Cardiac muscle cell (in vitro differentiated cells and primary cell): ENCODE measurements at places on chromosomes 11 and 22. TPM values are rescaled to one million over a fixed set of nuclear protein-coding genes. Genes with fewer than 3 reads are reported as not detected.

The NXPE4 gene
- total RNA-seq, result not detected in 2 replicates

GRCh38 chr11:1571760-1572196, 293 bp downstream of the DUSP8 start:
- DNase-seq, result no peak

DNA sequence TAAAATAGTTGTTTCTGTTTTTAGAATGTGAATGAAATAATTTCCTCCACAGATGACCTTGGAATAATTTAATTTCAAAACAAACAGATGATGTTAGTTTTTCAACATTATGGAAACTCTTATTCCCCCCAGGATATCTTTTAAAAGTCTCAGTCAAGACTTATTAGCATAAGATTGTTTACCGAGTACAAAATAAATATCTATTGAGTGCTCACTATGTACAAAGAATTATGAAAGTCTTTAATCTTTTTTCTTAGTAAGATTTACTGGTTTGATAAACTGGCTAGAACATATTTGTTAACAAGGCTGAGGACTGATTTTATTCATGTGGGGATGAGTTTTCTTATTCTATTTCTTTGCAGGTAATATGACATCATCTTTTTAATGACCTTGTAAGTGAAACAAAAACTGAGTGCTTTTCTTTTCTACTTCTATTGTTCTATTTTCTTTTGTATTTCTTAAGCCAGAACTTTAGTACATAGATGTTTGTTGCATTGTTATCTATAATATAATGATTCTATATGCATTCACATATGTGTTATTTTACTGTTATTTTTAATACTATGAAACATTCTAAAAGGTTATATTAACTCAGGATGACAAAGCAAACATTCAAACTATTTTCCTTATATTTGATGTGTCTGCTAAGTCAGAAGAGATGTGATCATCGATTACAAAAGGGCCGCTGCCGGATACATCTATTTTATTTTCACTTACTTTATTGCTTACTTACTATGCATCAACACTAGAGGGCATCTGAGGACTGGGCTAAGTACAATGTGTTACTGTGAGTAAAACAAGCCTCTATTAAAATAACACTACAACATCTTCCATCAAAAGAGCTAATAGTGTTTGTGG, 111.0 kb upstream of the ARHGAP42 start:
- peak; percentile 76 for DNase-seq

DNA sequence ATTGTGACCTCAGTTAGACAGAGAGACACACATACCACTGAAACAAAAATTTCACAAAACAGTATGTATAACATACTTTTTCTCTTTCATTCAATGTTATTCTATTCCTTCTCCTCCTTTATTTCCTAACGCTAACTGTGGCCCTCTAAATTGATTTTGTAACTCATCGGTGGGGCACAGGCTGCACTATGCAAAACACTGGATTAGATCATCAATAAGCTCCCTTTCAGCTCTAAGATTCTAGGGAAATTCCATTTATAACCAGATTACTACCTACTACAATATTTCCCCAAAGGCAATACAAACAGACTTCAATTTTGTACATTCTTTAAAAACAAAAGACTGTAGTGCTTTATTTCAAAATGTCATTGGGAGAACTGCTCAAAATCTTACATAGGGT, 6.1 kb downstream of the FJX1 start:
- DNase-seq, result no peak

- no peak for DNase-seq
Observed at GRCh38 chr11:112477581-112478317, 217.1 kb upstream of the PLET1 start.

GRCh38 chr22:18001040-18001893, 23.1 kb downstream of the MICAL3 start:
- DNase-seq, result peak; percentile 99
